ENCODE measurements at places on chromosomes 4 and X.
A peak's percentile ranks its signal among the peaks of the same experiment; 100 is the strongest.

GRCh38 chrX:66601522-66601921, 37.4 kb downstream of the EDA2R start:
- DNase-seq = no peak

DNA sequence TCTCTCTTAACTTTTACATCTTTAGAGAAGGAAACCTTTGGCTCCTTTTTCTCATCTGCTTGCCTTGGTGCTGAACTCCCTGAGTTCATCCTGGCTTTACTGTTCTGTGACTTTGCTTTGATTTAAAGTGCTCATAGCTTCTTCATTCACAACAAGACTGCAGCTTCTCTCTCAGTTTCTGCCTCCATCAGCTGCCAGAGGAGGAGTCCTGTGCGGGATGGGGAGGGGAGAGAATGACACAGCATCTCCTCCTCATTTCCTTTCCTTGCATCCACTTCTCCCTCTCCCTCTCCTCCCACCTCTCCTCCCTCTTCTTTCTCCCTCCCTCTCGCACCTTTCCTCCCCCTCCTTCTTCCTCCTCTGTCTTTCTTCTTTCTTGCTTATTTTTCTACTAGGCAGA, 42.0 kb downstream of the CBLL2 start:
- DNase-seq = no peak

GRCh38 chrX:96688789-96689188, 4.1 kb downstream of the DIAPH2 start:
- DNase-seq = no peak

DNA sequence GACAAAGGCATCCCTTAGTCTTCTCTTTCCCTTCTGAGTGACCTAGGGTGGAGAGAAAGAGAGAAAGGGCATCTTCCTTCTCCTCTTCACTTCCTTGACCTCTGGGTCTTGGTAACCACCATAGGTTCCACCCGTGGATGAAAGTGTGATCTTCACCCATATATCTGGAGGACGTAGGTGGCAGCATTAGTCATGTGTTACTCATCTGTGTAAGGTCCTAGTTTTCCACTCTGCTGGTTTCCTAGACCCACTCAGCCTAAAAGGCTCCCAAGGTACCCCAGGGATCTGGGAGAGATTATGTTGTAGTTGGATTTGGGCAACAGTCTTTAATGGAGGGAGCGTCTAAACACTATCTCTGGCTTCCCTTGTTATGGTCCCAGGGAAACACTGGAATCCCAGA, 45.5 kb upstream of the RAB9B start:
- no peak for DNase-seq

- DNase-seq = no peak
These were observed 69.0 kb downstream of the STAG2 start for GRCh38 chrX:124030520-124030919.

GRCh38 chrX:105870445-105870844, 48.1 kb downstream of the NRK start:
- no peak for DNase-seq

DNA sequence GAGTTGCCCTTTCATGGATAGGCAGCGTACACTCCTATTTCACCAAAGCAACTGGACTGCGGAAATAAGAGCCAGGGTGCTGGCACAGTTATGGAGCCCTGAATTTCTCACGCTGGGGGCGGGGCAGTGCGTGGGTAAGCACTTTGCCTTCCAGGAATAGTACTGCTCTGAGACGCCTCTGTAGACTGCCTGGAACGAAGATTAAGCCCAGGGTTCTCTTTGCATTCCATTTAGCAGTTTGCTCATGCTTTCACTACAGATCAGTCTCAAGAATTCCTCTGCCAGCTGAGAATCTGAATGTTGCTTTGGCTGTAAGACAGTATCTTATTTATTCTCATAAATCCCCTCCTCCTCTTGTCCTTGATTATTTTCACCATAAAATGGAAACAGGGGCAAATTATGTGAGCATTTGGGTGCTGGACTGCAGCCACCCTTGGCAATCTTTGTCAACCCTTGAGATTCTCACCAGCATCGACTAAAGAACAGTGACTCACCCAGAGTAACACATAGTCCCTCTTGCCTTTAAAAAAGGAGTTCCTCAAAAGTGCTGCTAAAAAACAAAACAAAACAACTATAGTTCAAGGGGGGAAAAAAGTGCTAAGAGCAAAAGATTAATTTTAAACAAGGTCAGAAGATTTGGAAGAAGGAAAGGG, 88.9 kb upstream of the CITED1 start:
- DNase-seq = no peak

- no peak for DNase-seq
These were observed 91.1 kb downstream of the SYNPO2 start for GRCh38 chr4:118979712-118980111.

- no peak for DNase-seq
These were observed 733.9 kb upstream of the EPHA5 start for GRCh38 chr4:66404141-66404540.

DNA sequence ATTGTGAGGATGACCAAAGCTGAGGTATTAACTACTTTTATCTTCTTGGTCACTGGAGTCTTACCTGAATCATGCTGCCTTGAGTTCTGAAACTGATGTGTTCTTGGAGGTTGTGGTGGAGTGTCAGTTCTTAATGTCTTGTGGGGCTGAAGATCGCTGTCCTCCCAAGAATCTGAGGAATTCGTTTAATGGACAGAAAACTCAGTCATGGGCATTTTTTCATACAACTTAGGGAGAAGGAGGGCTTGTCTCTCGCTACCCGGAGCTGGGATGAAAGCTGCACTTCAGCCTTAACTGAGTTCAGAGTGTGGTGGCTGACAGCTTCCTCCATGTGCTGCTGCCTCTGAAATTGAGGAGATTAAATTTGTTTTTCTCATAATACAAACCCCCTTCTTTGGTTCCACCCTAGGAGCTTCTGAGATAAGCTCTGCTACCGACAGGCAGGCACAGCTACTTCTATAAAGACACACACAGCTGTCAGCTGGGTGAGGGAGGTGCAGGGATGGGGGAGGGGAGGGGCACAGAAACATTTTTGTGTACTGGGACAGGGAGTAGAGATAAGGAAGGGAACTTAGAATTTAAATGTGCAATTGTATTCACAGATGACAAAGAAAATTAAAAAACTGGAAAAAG, 30.8 kb downstream of the RBBP7 start:
- DNase-seq = no peak

DNA sequence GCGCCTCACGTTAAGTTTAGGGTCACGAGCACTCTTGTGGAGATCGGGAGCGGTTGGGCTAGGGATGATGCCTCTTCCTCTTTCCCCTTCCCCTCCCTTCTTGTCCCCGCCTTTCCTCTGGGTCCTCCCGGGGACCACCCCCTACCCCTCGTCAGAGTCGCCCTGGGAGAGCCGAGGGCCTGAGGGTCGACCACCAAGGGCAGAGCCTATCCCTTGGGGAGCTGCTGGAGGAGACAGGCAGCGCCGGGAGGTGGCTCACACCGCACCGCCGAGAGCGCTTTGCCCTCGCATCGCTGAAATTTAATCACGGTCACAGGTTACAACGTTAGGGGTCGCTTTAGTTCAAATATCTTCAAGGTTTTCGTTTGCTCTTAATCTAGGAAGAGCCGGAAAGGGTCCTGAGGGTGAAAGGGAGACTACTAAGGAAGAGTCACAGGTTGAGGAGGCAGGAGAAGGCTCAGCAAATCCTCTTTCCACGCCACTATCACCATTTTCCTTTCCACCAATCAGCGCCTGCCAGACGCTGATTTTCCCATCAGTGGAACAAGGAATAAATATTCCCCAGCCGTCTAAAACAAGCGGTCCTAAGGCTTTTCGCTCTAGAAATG, 528 bp upstream of the SNCA start:
- peak; percentile 33 for DNase-seq

GRCh38 chrX:68232206-68232605, 201.1 kb downstream of the OPHN1 start:
- no peak for DNase-seq

DNA sequence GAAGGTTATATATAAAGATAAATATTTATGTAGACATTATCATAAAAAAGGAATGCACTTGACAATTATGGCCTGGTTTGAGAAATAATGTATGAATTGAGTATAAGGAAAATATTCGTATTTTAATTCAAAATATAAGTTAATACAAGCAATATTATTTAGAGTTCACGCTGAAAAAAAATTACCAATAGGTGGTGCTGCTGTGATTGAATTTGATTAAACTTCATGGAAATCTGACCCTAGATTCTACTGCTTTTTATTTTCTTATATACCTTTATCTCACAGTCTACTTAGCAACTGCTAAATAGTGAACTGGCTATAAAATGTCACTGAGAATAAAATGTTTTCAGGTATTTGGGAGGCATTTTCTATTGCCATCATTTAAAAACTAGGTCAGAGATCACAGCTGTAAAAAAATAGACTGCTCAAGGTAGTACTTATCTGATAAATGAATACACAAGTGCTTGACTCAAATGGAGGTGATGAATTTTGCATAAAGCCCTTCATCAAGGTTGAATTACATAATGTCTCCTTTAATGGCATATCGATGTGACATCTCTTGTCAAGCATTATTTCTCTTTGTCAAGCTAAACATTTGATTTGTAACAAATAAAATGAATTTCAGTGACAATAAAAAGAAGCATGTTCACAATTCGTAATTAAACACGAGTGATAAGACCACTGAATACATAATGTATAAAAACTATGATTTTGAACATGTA, 1638.8 kb upstream of the PCDH7 start:
- peak; percentile 9 for DNase-seq

DNA sequence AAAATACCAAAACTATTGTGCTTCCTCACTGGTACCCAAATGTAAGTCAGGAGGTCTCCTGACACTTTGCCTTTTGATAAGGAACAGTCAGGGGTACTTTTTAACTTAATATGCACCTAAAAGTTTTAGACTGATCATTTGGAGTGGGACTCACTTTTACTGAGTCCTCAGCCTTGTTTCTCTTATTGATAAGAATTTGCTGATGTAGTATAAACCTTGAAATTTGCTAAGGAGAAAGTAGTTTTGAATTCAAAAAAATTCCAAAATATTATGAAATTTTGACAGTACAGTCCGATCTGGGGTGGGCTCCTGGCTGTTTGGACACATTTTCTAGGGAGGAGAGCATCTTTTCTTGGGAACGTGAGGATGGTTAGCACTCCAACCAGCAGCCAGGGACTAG, 91.4 kb upstream of the GATB start:
- no peak for DNase-seq

DNA sequence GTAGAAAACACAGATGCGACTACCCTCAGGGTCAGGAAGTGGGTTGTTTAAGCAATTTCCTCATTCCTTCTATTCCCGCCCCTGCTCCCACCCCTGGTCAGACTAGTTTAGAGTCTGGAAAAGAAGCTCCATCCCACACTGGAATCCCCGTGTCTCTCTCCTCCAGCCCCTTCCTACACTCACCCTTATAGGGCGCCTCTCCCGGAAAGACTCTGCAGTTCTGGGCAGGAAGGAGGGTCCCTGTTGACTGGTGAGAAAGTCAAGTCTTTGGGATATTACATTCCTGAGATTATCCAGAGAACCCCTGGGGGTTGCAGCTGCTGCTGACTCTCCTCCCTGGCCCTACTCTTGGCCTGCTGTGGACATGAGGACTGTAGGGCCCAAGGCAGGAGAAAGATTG, 11.9 kb downstream of the STARD8 start:
- DNase-seq = no peak

GRCh38 chr4:144712775-144713174, 66.8 kb downstream of the HHIP start:
- DNase-seq = no peak

- DNase-seq = no peak
These were observed 35.7 kb downstream of the PIGG start for GRCh38 chr4:534576-535151.

DNA sequence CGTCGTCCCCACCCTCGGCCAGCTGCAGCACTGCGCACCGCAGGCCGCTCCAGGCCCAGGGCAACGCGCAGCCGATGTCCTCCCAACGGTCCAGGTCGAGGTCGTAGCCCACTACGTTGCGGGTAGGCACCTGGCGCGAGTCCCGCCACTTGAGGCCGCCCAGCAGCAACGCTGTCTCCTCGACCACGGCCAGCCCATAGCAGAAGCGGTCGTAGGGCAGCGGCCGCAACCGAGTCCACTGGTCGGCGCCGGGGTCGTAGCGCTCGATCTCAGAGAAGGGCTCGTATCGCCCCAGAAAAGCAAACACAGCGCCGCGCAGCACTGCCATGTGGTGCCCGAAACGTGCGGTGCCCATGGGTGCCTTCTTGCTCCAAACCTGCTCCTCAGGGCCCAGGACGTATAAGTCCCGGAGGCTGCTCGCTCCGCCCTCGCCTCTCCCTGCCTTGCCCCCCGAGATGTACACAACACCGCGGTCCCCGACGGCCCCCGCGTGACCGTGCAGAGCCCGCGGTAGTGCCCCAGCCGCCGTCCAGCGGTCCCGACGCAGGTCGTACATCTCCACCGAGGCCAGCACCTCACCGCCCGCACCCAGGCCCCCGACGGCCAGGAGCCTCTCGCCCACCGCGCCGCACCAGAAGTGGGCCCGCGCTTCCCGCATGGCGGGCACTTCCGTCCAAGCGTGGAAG, 2.1 kb downstream of the KLHL34 start:
- no peak for DNase-seq

DNA sequence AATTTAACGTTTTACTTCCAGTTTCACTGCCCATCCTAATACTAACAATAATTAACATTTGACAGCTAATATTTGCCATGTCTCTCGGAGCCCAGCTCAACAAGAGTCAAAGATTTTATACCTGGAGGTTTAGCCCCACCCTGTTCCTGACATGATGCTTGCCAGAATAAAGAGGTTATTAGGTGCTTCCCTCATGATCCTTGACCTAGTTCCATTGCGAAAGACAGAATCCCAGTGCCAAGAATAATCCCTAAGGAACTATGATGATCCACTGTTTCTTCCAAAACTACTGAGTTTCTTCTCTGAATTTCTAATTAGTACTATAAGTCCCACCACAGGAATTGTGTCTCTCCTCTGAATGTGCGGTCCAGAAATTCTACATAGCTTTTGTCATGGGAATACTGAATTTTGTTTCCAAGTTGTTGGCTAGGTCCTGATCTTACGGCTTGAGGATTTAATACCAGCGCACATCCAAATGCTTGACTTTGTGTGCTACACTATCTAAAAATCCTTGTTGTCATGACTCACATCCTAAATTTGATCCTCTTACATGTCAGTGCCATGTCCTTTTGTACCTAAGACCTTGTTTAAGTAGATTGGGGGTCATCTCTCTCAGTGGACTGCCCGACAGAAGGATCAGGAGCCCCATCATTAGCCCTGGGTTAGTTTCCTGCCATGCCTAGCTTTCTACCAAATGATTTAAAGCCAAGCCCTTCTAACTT, 23.1 kb downstream of the ANTXR2 start:
- no peak for DNase-seq

DNA sequence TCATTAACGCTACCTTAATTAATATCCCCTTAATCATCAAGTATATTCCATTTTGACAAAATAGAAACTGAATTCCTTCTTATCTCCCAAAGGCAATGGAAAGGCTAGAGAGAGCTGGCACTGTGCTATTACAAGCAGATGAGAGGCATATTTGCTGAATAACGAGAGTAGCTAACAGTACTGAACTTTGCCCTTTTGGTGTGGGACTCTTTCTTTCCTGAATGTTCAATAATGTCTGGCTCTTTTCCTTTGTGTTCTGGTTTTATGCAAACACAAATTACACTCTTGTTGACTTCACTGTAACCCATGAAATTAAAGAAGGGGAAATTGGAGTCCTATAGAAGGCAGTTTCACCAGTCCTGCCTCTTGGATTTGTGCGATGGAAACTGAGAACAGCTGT, 63.5 kb downstream of the SHROOM3 start:
- no peak for DNase-seq

- DNase-seq = no peak
These were observed 274.3 kb upstream of the HS3ST1 start for GRCh38 chr4:11702886-11703557.
